ENCODE measurements at places on chromosomes 4 and X.
A peak's percentile ranks its signal among the peaks of the same experiment; 100 is the strongest.

- peak; percentile 66 for DNase-seq
These were observed 1.2 kb downstream of the GUCY1A1 start for GRCh38 chr4:155667568-155668511.

DNA sequence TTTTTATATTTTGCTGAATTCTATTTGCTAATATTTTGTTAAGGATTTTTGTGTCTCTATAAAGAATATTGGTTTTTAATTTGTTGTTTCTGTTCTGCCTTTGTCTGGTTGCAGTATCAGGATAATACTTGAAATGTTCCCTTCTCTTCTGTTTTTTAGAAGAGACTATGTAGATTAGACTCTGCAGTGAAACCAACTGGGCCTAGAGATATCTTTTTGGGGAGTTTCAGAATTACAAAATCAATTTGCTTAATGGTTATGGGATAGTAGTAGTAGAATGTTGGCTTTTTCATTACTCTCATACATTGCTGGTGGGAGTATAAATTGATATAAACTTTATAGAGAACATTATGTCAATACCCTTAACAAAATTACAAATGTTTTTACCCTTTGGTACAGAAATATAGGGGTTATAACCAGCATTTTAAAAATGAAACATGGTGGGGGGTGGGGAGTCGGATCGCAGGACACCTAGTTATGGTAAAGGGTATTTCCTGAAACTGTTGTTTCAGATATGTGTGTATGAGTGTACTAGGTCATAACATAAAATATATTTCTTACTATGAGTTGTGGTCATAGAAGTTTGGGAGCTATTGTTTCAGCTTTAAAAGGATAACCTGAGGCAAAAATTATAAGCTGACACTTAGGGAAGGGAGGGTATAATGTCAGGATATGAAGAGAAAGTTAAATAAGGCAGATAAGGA, 29.0 kb downstream of the CLOCK start:
- DNase-seq = no peak

DNA sequence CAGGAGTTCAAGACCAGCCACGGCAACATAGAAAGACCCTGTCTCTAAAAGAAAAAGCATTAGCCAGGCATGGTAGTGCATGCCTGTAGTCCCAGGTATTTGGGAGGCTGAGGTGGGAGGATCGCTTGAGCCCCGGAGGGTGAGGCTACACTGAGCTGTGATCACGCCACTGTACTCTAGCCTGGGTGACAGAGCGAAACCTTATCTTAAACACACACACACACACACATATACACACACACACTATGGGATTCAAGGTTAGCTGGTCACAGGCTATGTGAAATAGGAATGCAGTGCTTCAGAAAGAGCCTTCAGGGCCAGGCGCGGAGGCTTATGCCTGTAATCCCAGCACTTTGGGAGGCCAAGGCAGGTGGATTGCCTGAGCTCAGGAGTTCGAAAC, 23.5 kb downstream of the NLGN3 start:
- DNase-seq = no peak

DNA sequence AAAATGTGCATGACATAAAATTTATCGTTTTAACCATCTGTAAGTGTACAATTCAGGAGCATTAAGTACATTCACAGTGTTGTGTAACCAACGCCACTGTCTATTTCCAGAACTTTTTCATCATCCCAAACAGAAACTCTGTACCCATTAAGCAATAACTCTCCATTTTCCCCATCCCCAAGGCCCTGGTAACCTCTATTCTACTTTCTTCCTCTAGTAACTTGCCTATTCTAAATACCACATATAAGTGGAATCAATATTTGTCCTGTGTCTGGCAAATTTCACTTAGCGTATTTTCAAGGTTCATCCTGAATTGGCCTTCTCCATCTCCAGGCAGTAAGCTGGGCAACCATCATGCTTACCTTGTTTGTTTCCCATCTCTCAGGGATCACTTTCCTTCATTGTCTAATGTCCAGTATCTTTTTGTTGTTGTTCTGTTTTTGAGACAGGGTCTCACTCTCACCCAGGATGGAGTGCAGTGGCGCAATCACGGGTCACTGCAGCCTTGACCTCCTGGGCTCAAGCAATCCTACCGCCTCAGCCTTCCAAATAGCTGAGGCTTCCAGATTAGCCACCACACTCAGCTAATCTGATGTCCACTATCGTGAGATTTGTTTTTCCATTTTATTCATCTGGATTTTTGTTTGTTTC, 17.7 kb upstream of the GRIPAP1 start:
- no peak for DNase-seq

DNA sequence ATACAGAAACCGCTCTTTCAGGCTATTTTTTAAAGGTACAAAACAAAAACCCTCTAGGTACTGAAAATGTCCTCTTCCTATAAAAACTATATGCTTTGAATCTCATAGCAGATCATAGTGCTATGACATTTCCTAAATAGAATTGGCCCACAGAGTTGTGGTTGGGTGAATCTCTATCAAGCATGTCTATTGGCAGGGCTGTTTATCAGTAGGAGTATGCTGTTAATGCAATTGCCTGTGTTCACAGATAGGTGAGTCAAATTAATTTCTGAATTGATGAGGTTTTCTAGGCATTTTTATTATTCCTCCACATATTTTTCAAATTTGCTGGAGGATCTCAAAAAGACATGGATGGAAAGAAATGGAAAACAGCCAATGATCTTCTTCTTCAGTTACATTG, 73.9 kb downstream of the QRFPR start:
- DNase-seq = no peak

DNA sequence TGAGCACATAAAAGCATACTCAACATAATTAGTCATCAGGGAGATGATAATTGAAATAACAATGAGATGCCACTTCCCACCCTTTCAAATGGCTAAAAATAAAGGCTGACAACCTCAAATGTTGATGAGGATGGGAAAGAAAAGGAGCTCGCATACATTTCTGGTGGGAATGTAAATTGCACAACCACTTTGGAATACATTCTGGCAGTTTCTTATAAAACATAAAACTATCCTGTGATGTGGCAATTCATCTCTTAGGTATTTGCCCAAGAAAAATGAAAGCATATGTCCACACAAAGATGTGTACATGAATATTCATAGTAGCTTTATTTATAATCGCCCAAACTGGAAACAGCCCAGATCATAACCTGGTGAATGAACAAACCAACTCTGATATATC, 687 bp upstream of the ZNF275 start:
- DNase-seq = no peak

DNA sequence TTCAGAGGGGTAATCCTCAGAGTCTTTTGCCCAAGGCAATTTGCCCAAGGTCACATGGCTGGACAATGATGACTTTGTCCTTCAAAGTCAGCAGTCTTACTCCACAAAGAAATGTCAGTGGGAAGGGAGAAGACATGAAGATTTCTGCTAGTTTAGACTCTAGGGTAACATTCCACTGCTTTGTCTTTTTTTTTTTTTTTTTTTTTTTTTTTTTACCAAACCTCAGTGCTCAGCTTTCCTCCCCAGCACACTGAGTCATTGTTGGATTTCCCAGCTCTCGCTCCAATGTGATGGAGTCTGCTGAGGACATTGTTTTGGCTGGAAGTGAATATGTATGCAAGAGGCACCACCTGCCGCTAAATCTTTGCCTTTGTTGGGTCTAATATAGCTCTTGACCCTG, 7.2 kb upstream of the C1QTNF7 start:
- DNase-seq = no peak

GRCh38 chr4:148874331-148874730, 432.1 kb upstream of the NR3C2 start:
- DNase-seq = no peak
